Activated T-cell treated with anti-CD3 and anti-CD28 coated beads, Interleukin-2, amount 50 U/mL, for 24 hours (primary cell): ENCODE measurements at places on chromosomes 3 and 15.

- no peak for DNase-seq
Observed at GRCh38 chr3:51245867-51246266, 139.2 kb upstream of the MANF start.

- DNase-seq = peak; percentile 86
Observed at GRCh38 chr15:90101969-90102890, at the start of gene IDH2. Gene IDH2 (minus strand): TSS chr15:90102468. CDS start chr15:90102390, 78 bp downstream.

DNA sequence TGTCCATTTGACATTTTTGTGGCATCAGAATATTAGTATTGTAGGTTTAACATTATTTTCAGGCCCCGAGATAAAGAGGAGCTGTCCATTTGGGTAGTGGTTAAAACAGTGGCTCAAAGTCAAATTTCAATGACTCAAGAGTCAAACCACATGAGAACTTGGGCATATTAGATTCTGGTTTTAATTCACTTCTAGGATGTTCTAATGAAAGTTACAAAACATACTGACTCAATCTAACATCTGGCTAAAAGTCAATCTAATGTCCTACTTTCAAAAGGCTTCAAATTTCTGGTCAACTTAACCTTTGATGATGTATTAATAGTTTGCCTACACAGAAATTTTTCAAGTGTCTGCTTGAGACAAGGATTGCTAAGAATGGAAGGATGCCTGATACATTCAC is 112.4 kb downstream of the ABI3BP start:
- DNase-seq = no peak

DNA sequence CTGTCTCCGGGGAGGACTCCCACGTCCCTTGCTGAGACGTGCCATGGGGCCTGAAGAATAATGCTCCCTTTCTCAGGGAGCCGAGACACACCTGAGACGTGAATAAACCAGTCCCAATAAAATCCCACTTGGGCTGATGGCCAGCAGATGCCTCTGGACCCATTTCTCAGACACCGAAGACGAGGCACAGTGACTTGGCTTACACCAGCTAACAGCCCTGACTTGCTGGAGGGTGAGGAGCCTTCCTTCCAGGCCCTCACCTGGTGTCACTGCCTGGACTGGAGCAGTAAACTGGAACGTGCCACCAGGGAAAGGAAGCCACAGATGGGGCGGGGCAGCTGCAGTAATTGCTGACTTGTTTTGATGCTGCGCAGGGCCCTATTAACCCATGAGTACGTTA is 189.7 kb downstream of the PDZRN3 start:
- no peak for DNase-seq

DNA sequence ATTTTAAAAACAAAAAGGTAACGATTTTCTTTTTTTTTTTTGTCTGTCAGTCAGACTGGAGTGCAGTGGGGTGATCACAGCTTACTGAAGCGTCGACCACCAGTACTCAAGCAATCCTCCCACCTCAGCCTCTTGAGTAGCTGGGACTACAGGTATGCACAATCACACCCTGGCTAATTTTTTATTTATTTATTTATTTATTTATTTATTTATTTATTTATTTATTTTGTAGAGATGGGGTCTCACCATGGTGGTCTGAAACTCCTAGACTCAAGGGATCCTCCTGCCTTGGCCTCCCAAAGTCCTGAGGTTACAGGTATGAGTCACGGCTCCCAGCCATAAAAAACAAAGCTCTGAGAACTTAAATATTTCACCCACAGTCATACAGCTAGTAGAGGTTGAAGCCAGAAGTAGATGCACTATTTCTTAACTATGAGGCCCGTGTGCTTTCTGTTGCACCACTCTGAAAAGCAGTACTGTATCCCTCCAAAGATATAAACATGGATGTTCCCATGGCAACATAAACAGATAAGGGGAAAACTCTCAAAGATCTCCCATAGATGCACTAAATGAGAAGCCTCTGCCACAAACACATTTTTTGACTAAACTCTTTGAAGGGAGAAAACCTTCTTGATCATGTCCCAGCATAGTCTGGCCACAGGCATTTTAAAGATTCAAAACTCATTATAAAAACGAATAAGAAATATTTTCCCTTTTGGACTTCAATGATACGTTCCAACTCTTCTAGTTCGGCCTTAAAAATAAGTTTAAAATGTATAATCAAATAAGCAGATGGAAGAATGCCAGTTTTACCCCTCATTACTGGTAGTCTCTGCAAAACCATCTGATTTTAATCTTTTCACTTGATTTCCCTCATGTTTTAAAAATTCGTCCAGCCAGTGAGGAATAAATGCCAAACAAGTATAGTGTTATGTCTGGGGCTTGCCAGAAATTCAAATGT is 162.3 kb upstream of the ARHGEF26 start:
- no peak for DNase-seq

GRCh38 chr3:107644631-107645030 is 121.9 kb downstream of the BBX start:
- DNase-seq = no peak

DNA sequence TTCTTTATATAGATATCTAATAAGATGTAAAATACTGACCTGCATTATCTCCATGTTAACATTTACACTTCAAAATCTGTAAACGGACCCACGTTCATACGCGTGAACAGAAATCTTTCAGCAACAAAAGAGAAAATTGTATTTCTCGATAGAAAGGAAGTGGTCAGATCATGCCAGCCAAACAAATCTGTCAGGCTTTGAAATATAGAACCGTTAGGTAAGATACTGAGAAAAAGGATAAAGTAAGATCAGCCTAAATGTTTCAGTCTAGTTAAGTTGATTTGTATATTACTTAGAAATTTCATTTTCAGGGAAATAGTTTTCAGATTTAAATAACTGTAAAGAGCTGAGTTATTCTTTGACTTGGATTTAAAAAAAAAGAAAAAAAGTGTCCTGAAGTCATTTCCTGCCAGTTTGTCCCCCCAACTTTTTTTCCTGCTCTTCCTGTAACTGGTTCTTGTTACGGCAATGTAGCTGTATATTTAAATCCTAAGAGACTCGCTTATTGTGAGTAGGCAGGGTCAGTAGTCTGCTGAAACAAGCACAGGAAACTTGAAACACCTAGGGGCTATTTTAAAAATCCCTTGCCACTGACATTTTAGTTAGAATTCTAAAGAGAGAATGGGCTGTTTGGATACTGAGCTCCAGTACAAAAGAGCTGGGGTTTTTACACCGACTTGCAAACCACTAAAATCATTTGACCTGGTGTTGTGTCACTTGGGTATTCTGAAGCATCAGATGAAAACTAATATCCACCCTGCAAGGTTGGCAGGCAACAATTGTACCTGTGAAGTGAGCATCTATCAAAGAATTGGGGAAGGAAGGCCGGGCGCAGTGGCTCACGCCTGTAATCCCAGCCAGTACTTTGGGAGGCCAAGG is 237.5 kb downstream of the UBE2E2 start:
- DNase-seq = no peak

- DNase-seq = no peak
Observed at GRCh38 chr3:107816107-107816506, 274.7 kb downstream of the CD47 start.

DNA sequence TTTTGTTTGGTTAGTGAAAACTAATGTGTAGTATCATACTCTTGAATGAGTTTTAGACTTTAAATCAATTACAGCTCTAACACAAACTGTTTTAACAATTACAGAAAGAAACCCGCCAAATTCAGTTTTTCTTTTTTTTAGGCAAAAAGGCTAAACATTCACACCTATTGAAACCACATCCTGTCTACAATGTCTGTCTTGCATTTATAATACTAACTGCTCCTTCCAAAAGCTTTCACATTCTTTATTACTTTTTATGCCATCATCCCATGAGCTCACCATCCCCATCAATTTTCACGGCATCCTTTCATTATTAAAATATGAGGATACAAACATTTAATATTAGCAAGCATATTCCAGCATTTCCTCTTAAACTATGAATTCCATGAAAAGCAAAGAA is 593.3 kb downstream of the FOXP1 start:
- DNase-seq = no peak

DNA sequence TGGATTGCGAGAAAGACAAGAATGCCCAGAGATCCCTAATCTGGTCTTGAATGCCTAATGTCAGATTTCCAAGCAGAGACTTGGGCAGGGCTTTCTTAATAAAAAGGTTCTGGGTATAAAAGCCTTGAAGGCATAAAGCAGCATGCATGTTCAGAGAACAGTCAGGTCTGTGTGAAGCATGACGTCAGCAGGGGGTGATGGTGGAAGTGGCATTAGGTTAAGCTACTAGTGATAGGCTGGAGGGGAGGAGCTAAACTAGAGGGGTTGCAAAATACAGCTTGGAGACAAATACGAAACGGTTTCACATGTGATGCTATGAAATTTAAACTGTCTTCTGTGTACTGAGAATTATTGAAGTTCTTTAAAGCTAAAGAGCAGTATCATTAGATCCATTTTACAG is 125.6 kb downstream of the VPS8 start:
- DNase-seq = no peak

DNA sequence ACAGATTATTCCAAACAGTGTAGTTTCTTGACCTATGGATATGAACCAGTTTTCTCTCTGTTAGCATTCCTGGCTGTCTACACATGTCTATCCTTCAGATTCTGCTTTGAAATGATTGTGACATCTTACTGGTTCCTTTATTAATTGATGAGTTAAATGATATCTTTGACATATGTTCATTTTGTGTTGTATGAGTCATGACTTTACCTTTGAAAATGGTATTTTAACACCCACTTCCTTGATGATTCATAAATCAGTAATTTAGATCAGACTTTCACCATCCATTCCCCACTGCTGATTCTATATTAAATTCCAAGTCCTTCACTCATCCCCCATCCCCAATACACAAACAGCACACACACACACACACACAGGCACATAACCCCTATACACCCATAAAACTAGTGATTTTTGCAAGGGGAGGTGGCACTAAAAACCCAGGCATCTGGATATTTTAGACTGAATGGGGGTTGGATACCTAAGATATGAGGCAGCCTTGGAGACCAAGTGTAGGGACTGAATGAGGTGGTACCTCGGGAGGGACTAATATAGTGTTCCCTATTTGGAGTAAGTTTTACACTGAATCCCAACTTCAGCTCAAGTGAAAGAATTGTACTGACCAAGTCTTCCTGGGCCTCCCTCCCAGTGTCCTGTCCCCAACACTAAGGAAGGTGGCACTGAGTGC is 9.7 kb downstream of the CCK start:
- no peak for DNase-seq

- no peak for DNase-seq
Observed at GRCh38 chr15:43330780-43331087, 361 bp upstream of the LCMT2 start.

DNA sequence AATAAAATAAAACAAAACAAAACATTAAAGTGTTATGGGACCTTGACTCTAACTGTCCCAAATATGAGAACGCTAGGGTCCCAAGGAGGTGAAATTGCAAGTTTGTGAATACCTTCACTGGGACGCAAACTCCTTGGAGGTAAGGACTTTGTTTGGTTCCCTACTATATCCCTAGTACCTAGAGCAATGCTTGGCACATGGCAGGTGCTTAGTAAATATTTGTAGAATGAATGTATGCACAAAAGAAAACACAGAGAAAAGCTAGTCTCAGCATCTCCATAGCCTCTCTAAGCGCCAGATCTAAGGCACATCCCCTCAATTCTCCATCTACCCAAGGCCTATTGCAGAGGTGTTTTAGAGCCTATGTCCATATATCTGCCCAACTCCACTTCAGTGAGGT is 30.5 kb downstream of the GPR176 start:
- no peak for DNase-seq

DNA sequence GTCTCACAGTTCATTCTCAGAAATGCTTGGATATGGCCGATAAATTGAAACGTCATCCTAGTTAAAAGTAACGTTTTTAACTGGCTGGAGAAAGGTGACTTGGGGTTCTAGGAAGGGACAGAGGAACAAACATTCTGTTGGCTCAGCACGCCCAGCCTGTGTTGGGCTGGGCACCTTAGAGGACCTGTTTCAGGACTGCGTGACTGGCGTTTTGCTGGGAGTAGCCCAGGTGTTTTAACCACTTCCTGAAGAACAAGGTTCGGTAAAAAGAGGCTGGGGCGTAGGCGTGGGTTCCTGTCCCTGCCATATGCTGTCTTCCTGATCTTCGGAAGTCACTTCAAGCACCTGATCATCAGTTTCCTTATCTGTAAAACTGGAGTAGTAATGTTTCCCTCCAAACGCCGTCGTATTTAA is 1.1 kb upstream of the TLNRD1 start:
- peak; percentile 72 for DNase-seq

DNA sequence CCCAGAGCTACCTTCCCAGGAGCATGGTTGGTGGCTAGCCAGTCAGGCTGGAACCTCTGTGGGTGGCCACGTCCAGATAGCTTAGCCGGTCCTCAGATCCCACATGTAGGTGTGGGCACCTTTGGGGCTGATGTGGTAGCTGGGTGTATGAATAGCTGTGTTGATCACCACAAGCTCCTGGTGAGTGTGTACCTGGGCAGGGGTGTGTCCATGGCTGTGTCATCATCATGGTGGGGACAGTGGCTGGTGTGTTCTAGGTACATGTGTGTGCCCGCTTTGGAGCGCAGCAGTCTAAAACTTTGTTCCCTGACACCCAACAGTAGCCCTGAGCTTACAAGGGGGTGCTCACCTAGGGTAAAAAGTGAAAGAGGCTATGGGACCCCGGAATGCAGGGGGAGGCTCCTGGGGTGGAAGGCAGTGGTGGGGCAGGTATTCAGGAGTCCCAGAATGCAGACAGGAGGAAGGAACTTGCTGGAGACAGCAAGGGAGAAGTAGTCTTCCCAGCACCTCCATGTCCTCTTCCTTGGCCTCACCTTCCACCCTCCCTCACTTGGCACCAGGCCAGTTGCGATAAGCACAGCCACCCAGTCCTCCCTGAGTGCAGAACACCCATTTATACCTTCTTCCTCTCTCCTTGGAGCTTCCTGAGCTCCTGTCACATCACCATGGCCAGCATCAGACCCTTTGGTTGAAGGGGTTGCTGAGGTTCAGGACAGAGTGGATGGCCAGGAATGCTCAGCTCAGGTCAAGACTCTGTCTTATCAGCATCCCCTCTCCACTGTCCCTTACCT is 1.2 kb downstream of the CISH start:
- peak; percentile 77 for DNase-seq

DNA sequence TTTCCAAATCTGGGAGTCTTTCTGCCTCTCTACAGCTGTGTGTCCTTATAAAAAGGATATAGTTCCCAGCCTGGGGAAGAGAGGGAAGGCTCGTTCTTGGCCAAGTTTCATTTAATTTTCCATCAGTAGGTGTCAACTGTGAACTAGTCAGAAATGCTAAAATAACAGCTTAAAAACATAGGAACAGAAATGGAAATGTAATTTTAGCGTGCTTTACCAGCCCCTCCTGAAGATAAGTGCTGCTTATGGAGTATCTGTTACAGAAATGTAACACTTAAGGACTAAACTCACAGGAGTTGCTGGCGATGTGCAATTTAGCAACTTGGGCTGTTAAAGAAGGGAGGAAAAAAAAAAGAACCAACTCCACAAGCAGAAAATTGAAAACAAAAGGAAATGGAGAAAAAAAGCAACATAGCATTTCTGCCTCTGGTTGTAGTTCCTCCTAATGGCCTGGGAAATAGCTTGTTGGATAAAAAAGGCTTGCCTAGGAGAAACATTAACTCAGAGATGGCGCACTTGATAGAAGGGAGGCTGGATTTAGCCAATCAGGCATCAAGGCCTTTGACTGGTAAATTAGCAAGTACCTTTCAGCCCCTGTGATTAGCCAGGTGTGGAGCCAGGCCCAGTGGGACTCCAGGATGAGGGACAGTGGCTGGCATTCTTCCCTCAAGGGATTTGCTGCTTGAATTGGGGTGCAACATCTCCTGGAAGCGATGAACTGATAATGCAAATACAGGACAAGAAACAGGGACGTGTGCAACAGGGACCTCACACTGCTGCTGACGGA is 84.3 kb downstream of the RPLP1 start:
- no peak for DNase-seq
